ENCODE measurements at places on chromosomes 7 and 10.
A peak's percentile ranks its signal among the peaks of the same experiment; 100 is the strongest.

- no peak for DNase-seq
Observed at GRCh38 chr10:25522294-25522693, 347.5 kb downstream of the GPR158 start.

GRCh38 chr7:140080919-140081318 is 18.2 kb upstream of the PARP12 start:
- DNase-seq = no peak

- DNase-seq = no peak
Observed at GRCh38 chr7:114718861-114719260, 203.0 kb upstream of the MDFIC start.

DNA sequence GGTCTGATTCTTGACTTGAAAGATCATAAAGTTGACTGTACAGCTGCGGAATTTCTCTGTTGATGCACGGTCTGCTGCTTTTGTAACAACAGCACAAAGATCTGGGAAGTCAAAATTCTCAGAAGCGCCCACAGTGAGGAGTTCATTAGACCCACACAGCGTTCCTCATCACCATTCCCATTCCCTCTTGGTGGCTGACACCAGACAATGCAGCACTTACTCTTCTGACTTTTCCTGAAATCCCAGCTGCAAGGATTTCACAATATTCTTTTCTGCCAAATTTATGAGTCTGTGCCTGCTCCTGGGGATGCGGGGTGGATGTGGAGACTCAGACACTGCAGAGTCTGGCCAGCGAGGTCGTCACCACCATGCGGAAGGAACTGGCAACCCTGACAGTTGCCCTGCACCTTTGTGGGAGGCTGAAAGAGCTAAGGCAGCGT is 233.9 kb downstream of the FANK1 start:
- no peak for DNase-seq

- no peak for DNase-seq
Observed at GRCh38 chr7:33258491-33258951, 129.2 kb downstream of the BBS9 start.

DNA sequence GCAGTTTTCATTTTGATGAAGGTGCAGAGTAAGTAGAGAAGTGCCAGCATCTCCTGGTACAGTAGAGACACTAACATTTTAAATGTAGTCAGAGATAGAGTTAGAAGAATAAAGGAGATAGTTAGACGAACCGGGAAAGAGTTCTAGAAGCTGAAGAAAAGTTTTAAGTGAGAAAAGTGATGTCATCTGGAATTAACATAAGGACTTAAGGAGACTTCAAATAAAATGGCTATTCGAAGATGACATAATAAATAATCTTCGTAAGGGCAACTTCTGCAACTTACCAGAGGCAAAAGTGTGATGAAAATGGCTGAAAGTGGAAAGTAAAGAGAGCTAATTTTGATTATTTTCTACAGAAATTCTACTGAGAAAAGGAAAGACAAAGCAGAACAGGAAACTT is 20.4 kb downstream of the GNAT3 start:
- no peak for DNase-seq

DNA sequence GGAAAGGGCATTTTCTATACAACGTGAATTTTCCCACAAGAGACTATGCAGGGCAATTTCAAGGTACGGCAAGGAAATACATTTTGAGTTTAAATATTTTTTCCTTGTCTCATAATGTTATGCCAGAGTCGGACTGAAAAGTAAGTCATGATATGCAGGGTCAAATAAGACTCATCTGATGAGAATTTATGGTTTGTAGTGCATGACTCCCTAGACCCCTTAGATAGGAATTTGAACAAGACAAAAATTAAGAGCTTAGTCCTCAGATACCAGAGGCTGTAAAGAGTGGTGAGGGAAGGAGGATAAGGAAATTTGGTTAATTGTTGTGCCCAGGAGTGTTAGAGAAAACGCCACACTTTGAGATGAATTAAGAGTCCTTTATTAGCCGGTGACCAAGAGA is 616.6 kb downstream of the XPNPEP1 start:
- no peak for DNase-seq

DNA sequence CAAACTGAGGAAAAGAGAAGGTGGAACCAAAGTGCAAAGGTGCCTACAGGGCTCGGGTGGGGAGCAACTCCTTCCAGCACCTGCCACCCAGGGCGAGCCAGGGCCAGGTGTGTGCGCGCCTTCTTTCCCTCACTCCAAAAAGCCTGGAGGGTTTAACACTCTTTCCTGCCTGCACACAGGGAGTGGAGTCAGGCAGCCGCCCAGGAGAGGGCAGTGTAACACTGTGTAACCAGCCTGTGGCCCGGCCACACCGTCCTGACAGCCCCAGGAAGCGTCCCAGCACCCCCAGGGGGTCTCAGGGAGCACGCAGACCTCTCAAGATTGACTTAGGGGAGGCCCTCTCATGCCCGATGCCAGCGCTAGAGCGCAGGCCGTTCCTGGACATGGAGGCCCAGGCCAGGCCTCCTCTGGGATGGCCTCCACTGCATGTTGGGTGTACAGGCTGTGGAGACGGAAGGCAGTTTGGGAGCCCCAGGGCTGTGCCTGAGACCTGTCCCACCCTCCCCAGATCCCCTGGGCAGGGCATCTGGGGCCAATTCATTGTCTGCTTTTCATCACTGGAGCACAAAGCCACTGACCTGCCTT is 13.4 kb downstream of the BRI3 start:
- DNase-seq = no peak

DNA sequence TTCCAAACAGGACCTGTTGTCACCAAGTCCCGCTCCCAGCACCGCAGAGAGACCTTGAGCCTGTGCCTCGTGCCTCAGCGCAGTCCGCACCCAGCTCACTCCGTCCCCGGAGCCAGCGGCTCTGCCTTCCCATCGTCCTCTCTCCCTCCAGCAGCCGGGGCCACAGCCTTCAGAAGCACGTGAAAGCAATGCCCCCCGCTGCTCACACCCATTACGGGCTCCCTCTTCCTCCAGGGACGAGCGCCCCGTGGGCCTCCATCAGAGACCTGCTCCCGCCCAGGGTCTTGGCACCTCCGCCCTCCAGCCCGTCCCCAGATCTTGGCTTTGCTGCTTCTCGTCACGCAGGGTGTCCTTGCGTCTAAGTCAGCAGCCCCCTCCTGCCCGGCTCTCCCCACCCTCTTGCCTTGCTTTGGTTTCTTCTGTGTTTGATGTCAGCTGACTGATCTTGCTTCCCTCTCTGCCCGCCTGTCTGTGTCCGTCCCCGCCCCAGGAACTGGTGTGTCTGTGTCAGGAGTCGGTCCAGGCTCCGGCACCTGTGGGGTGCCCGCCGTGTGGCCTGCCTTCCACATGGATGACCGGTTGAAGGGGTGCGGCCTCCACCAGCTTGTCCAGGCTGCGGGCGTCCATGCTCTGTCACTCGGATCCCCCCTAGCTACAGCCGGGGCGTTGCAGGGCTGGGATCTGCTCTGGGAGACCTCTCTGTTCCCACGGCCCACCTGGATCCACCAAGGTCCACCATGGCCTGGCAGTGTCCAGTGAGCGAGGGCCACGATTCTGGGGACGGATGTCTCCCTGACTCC is 61.9 kb downstream of the FOXL3 start:
- DNase-seq = peak; percentile 38

- no peak for DNase-seq
Observed at GRCh38 chr7:28855538-28856217, 102.5 kb downstream of the TRIL start.

DNA sequence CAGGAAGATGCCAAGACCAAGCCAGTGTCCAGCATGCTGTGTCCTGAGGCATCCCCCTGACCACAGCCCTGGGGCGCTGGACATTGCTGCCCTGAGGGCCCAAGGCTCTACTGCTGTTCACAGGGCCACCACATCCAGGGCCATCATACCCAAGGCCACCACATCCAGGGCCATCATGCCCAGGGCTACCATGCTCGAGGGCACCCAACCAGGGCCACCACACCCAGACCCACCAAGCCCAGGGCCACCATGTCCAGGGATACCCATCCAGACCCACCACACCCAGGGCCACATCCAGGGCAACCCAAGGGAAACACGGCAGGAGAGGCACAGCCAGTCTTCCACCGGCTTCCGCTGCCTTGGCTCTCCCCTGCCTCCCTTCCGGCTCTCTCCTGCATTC is 17.1 kb downstream of the STK32C start:
- DNase-seq = no peak

DNA sequence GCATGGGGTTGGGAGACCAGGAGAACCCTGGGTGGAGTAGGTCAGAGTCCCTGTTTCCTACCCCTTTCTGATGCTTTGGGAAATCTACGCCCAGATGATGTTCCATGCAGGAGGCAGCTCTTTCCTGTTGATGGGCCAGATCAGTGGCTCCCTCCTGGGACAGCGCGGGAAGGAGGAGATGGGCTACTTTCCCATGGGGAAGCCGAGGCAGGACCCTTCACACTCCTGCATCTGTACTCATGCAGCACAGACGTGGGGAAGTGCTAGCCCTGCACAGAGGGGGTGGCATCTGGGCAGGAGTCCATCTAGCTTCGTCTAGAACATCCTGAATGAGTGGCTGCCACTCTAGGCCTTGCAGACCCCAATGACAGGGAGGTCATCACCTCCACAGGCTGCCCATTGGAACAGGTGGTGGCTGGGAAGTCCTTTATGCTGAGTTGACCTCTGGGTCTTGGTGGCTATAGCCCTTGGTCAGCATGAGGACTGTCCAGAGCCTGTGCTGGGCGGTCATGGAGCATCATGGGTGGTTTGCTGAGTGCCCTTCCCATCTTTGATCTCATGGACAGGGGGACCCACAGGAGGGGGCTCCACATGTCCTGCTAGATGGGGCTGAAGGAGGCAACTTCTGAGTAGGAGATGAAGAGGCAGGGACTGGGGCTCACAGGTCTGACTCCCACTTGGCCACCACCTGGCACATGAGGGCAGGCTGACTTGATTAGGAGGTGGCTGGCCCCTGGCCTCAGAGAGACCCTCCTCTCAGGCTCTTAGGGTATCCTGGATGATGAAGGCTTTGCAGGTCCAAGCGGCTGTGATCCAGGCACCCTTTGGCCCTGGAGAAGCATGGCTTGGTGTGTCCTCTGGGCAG is 24.6 kb downstream of the RAMP3 start:
- DNase-seq = no peak

DNA sequence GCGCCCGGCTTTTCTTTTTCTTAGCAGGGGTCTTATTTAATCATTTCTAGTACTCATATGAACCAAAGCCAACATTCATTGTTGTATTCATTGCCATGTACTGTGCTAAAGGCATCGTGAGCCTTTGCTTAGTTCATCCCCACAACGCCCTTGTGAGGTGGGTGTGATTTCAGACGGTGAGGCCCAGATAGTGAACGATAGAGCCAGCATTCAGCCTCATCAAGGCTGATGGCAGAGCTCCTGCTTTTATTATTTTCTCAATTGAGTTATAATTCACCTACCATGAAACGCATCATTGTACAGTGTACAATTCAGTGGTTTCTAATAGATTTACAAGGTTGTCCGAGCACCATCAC is 50.1 kb downstream of the HK1 start:
- DNase-seq = no peak

GRCh38 chr10:73113551-73113950 is 3.3 kb downstream of the NUDT13 start:
- no peak for DNase-seq

GRCh38 chr7:47458057-47458456 is 123.9 kb downstream of the TNS3 start:
- DNase-seq = no peak

GRCh38 chr7:34747867-34748727 is 90.1 kb downstream of the NPSR1 start:
- no peak for DNase-seq

DNA sequence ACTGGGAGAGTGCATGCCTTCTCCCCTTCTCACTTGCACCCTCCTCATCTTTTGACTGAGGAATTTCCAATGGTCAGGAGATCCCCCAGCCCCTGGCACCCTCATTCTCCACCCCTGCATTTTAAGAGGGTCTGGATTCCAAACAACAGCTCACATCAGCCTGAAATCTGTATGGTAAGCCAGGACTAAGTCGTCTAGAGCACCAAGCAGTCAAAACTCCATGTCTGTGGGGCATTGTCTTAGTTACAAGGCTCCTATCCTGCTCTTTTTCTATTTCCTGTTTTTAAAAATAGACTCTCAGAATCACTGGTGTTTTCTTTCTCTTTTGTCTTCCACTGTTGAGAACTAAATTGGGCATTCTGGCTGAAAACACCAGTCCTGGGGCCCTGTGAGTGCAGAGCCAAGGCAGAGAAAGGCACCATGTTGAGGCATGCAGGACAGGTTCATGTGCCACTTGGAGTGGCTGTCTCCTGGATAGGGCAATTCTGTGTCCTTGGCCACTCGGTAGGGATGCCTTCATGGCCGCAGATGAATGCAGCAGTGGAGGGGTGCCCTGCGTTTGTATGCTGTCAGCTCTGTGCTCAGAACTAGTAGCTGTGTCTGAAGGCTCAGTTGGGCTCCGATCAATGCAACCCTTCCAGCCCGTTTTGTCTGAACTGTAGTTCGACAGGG is 216.6 kb upstream of the YAE1 start:
- no peak for DNase-seq

DNA sequence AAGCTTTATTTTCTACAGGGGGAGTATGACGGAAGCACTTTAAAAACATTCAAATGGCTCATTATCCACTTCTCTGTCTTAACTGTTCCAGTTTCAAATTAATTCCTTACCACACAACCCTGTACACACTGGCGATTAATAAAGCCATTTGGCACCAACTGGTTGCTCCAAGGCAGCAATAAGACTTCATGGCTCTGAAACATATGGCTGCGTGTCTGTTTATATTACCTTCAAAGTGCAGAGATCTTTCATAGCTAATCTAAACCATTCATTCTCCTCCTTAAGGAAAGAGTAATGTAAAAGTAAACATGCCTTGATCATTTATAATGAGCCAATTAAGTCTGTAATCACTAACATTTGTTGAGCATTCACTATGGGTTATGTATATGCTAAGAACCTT is 325.7 kb downstream of the PARD3 start:
- no peak for DNase-seq

DNA sequence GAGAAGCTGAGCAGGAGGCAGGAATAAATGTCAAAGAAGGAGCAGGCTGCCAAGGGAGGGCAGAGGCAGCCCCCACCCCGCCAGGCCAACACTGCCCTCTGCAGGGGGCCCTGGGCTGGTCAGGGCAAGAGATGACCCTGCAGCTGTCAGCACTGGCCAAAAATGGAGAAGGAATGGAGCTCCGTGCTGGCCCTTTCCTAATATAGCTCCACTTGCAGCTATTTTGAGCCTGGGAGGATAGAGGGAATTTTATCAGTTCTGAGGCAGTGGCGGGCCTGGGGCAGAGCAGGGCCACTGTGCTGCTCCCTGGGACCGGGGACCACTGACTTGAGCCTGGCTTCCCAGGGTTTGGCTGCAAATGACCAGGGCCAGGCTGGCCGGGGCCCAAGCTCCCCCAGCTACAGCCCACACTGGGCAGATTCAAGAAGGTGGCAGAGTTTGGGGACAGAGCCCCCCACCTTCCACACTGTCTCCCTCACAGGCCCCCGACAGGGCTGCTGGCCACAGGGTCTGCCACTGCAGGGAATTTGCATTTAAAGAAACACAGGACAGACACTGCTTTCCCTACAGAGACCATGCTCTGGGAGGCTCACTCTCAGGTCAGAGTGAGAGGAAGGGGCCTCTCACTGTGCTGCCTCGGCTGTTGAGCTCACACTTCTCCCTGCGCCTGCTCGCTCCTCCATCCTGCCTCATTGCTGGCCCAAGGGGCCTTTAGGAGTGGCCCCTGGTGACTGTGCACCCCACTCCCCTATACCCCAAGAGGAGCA is 16.2 kb downstream of the LDB3 start:
- DNase-seq = no peak

GRCh38 chr10:6218692-6219493 is 16.2 kb downstream of the PFKFB3 start:
- no peak for DNase-seq

All from T-helper 22 cell (primary cell).